ENCODE measurements at places on chromosomes 16 and 17.

DNA sequence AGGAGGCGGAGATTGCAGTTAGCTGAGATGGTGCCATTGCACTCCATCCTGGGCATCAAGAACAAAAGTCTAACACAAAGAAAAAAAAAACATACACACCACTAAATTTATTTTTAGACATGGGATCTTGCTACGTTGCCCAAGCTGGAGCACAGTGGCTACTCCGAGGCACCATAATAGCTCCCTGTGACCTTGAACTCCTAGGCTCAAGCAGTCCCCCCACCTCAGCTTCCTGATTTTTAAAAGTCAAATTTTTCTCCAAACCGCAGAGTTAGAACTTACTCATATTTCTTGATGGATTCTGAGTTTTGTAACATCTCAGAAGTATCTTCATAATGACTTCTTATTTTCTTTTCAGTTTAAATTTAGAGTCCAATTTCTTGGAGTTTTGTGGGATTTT is 3.4 kb downstream of the CMTM4 start:
- no peaks in the 10 kb centered on the region for H3K27me3 ChIP-seq
- no peak overlapping the region for H3K27ac ChIP-seq
- H3K4me3 ChIP-seq = no peak overlapping the region
- peaks cover 36% of the 10 kb centered on the region for H3K4me1 ChIP-seq

DNA sequence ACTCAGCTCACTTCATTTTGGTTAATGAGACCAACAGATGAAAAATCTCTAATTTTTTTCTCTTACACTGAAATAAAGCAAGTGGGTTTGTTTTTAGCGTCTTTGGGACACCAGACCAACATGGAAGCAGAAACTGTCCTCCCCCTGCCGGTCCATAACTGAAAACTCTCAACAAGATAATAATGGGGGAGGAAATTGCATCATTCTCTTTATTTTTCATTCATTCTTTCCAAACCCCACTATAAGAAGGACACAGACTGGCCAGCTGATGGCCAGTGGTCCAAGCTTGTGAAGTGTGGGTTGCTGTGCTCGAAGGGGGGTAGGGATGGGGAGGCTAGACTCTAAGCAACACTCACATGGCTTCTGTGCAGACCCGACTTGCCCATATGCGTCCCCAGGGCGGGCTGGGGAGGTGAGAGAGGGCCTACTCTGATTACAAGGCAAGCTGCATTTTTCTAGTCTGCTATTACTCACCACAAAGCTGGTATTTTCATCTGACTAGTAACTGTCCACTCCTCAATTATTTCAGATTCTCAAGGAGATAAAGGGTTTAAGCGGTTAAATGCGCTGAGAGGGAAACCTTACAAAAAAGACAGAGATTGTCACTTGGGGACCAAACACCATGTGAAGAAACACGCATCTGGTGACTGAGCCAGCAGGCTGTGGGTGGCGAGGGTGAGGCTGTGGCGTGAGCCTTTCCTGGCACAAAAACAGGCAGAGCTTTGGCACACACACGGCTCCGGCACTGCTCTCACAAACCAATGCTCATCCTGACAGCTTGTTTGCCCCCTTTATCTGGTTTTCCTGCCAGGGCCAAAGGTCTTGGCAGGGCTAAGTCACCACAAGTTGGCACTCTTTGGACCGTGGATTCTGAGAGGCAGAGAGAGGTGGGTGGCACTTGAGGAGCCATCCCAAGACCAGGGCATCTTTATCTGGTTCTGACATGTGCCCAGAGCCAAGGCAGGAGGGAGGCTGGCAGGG is 38.2 kb downstream of the MARF1 start:
- H3K4me3 ChIP-seq = no peak overlapping the region
- peaks cover 6% of the 10 kb centered on the region for H3K36me3 ChIP-seq
- no peaks in the 10 kb centered on the region for H3K4me1 ChIP-seq
- no peak for DNase-seq
- no peaks in the 10 kb centered on the region for H3K27me3 ChIP-seq

DNA sequence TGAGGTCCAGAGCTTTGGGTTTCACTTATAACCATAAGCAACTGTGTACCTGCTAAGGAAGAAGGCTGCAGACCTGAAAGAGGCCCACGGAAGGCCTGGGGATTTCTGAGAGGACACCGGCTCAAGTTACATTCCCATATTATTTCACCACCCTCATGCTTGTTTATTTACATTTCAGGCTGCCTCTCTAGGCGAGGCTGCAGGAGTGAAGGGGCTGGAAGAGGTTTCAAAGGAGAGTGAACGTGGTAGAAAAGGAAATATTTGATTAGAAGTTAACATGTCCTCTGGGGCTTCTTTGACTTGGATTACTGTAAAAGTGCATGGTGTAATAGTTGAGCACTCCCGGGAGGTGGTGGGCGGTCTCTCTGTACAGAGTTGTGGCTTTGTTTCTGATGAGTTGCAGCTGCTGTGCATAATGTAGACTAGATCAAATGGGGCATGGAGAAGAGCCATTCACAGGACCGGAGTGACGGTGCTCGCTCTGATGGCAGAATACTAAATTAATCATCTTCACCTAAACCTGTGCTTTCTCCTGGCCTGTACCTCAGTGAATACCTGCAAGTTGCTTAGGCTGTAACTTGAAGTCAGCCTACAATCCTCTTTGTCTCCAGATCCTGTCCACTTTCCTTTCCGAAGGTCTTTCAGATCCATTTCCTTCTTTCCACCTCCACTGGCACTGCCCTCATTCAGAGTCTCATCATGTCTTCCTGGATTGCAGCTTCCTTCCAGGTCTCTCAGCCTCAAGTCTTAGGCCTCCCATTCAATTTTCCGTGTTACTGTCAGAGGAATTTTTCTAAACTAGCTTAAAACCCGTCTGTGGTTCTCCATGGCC is 1.9 kb upstream of the CPD start:
- H3K27ac ChIP-seq = peak overlapping the region; percentile 42
- peak; percentile 38 for DNase-seq
- H3K4me3 ChIP-seq = no peak overlapping the region
- H3K4me1 ChIP-seq = peaks cover 40% of the 10 kb centered on the region
- H3K27me3 ChIP-seq = no peaks in the 10 kb centered on the region
- no peaks in the 10 kb centered on the region for H3K36me3 ChIP-seq

DNA sequence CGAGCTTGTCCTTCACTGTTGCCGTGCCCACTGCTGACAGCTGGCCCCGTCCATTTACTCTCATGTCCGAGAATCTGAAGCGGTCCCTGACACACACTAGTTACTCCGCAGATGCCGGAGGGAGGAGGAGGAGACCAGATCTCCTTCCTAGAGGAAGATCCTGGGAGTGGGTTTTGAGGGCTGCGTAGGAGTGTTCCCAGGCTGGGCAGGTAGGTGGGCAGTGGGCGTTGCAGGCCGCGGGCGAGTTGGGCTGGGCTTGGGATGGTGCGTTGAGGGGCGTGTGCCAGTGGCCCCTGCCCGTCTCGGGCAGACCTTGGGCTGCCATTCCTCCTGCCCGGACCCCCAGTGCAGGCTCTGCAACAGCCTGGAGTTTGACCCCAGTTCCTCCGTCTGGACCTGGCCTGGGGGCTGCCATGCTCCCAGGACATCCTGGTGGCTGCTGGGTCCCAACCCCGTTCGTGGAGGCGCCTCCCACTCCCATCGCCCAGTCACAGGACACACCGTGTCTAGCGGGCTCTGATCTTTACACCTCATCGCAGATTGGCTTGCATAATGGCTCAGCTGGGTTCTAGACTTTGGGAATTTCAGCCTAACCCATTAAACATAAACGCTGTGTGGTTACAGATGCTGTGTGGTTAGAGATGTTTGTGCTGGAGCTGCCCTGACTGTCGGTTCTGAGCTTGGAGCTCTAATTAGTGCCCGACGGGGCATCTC is 22.8 kb downstream of the CACNA1H start:
- no peak overlapping the region for H3K4me3 ChIP-seq
- H3K27me3 ChIP-seq = no peaks in the 10 kb centered on the region
- DNase-seq = no peak
- H3K4me1 ChIP-seq = peaks cover 13% of the 10 kb centered on the region
- H3K36me3 ChIP-seq = no peaks in the 10 kb centered on the region

- no peak for DNase-seq
- H3K27ac ChIP-seq = no peak overlapping the region
- no peaks in the 10 kb centered on the region for H3K36me3 ChIP-seq
Observed at GRCh38 chr16:56163938-56164337, 27.4 kb upstream of the GNAO1 start.

DNA sequence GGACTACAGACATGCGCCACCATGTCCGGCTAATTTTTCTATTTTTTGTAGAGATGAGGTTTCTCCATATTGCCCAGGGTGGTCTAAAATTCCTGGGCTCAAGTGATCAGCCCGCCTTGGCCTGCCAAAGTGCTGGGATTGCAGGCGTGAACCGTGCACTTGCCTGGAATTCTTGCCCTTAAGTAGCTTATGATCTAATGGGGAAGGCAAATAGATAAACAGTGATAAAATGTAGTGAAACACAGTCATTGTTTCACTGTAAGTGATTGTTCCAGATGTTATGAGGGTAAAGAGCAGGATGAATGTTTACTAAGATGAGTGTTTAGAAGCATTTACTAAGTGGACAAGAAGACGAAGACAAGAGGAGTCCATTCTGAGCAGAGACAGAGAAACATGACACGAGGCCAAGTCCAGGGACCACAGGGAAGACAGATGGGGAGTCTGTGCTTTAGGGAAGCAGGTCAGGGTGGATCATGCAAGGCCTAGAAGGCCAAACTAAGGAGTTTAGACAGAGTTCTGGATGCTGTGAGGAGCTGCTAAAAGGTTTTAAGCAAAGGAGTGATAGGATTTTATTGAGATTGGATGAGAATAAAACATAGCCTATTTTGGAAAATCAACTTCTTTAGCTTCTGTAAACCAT is 36.9 kb downstream of the YPEL2 start:
- DNase-seq = no peak
- peak overlapping the region; percentile 80 for H3K27ac ChIP-seq
- H3K4me3 ChIP-seq = no peak overlapping the region
- no peaks in the 10 kb centered on the region for H3K36me3 ChIP-seq
- no peaks in the 10 kb centered on the region for H3K27me3 ChIP-seq

- no peaks in the 10 kb centered on the region for H3K36me3 ChIP-seq
- no peak for DNase-seq
- no peak overlapping the region for H3K27ac ChIP-seq
- H3K4me1 ChIP-seq = peaks cover 3% of the 10 kb centered on the region
Observed at GRCh38 chr17:72110231-72110941, 10.4 kb upstream of the SOX9 start.

DNA sequence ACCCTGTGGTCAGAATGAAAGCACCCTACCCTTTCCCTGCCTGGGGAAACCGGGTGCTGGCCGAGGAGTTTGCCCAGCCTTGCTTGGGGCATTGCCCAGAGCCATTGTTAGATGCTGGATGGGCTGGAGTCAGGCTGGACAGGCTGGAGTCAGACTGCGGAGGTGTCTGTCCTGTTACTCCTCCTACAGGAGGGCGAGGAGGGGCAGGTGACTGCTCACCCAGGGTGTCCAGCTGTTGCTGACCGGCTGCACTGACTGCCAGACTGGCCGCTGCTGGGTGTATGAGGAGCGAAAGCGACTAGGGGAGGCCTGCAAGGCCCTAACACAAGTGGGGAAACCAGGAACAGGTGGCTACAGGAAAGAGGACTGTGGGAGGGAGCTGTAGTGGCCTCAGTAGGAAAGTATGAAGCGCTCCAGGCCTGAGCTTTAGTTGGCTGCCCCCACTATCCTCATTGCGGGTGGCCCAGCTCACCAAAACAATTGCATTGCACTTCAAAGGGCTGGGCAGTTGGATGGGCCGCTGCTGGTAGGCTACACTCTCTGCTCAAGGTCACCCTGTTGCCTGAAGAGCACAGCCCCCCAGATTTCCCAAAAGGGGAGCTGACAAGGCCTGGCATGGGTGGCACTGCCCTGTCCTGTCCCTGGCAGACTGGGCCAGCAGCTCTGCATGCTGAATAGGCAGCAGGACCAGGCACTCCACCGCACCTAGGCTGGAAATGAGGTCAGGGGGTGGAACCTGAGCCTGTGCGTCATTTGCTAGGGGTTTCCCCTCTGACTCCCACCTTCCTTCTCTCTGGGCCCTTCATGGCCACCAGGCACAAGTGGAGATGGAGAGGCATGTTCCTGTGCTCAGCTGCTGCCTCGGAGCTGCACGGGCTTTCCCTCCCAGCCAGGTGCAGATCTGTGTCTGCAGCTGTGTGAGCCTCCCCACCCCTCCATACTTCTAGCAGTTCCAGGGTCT is 18.4 kb downstream of the LDHD start:
- DNase-seq = no peak
- no peaks in the 10 kb centered on the region for H3K36me3 ChIP-seq
- H3K27ac ChIP-seq = no peak overlapping the region
- H3K27me3 ChIP-seq = no peaks in the 10 kb centered on the region

DNA sequence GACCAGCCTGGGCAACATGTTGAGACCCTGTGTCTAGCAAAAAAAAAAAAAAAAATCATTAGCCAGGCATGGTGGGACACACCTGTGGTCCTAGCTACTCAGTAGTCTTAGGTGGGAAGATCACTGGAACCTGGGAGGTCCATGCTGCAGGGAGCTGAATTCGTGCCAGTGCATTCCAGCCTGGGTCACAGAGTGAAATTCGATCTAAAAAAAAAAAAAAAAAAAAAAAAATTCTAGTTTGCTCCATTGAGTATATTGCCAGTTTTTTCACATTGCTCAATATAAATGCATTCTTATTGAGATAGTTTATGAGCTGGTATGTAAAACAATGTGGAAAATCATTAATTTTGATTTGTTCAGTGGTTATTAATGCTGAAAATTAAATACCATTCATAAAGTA is 52.0 kb downstream of the ABHD15 start:
- H3K4me1 ChIP-seq = no peaks in the 10 kb centered on the region
- no peak overlapping the region for H3K4me3 ChIP-seq
- peak; percentile 42 for DNase-seq
- H3K27ac ChIP-seq = no peak overlapping the region

- DNase-seq = peak; percentile 60
- H3K4me1 ChIP-seq = peaks cover 33% of the 10 kb centered on the region
- H3K27ac ChIP-seq = peak overlapping the region; percentile 62
- no peaks in the 10 kb centered on the region for H3K36me3 ChIP-seq
Observed at GRCh38 chr17:50037321-50038107, 18.4 kb upstream of the ITGA3 start.

- no peaks in the 10 kb centered on the region for H3K27me3 ChIP-seq
- H3K4me3 ChIP-seq = no peak overlapping the region
- H3K4me1 ChIP-seq = peaks cover 4% of the 10 kb centered on the region
Observed at GRCh38 chr16:50467943-50468748, 80.0 kb upstream of the NKD1 start.

DNA sequence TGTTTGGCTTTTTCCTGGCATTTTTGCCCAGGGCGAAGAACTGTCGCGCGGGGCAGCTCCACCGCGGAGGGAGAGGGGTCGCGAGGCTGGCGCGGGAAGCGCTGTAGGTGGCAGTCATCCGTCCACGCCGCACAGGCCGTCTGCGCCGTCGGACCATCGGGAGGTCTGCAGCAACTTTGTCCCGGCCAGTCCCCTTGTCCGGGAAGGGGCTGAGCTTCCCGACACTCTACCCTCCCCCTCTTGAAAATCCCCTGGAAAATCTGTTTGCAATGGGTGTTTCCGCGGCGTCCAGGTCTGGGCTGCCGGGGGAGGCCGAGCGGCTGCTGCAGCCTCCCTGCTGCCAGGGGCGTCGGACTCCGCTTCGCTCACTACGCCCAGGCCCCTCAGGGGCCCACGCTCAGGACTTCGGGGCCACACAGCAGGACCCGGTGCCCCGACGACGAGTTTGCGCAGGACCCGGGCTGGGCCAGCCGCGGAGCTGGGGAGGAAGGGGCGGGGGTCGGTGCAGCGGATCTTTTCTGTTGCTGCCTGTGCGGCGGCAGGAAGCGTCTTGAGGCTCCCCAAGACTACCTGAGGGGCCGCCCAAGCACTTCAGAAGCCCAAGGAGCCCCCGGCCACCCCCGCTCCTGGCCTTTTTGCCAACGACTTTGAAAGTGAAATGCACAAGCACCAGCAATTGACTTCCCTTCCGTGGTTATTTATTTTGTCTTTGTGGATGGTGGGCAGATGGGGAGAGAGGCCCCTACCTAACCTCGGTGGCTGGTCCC is 2.3 kb upstream of the CBX4 start:
- H3K36me3 ChIP-seq = no peaks in the 10 kb centered on the region
- no peak overlapping the region for H3K27ac ChIP-seq

Data from body of pancreas (tissue), 4 donors.